ENCODE measurements at places on chromosomes 3 and 15. TPM values are rescaled to one million over a fixed set of nuclear protein-coding genes. Genes with fewer than 3 reads are reported as not detected.

Gene CNTN3
- total RNA-seq = not detected

GRCh38 chr15:52171807-52172206 is 19.4 kb downstream of the GNB5 start:
- DNase-seq = no peak

DNA sequence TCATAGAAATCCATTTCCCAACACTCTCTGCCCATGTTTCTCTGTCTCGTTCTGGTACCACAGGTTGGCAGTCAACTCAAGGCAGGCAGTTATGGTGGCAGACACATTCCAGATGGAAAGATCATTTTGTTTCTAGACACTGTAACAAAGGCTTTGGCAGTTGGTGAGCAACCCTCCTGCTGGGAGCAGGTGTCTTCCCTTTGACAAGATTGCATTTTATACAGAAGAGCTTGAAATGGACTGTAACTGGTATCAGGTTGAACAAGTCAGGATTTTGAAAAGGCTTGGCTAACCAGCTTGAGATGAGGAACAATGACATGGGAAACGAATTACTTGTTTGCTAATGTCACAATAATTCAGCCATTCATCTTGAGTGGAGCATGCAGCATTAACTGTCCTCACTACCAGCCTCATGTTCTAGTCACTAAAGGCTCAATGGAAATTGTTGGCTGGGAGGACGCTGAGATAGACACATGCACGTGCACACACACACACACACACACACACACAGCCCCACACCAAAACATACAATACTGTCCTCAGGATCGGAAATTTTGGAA is 170.0 kb downstream of the SEMA6D start:
- no peak for DNase-seq

- no peak for DNase-seq
Observed at GRCh38 chr3:126105691-126106187, 21.8 kb upstream of the SLC41A3 start.

DNA sequence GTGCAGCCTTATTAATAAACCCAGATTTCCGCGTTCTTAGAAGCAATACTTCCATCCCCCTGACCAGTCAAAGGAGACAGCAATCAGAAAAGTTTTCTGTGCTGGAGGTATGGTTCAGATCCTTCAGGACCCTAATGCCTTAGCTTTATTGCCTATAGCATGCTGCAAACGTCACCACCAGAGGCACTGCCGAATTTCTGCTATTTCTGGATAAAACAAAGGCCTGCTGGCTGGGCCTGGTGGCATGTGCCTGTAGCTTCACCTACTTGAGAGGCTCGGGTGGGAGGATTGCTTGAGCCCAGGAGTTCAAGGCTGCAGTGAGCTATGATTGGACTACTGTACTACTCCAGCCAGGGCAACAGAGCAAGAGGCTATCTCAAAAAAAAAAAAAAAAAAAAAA is 407.2 kb downstream of the FOXP1 start:
- no peak for DNase-seq

DNA sequence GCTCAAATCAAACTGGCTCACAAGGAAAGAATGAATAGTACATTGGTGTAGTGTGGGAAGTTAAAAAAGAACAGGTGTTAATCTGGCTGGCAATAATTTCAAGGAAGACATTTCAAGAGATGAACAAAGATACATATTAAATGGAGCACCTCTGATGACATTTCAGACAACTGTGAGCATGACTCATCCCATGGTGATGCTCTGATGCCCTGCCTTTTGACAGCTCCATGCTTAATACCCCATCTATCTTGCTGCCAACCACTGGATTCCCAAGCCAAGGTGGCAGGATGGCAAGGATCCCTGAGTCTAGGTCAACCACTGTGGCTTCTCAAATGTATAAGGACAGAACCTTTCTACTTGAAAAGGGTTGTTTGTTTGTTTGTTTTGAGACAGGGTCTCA is 29.3 kb downstream of the LRRC2 start:
- no peak for DNase-seq

Gene SAXO2
- 1.6 TPM for total RNA-seq

GRCh38 chr3:13292375-13292774 is 127.7 kb downstream of the NUP210 start:
- DNase-seq = no peak

DNA sequence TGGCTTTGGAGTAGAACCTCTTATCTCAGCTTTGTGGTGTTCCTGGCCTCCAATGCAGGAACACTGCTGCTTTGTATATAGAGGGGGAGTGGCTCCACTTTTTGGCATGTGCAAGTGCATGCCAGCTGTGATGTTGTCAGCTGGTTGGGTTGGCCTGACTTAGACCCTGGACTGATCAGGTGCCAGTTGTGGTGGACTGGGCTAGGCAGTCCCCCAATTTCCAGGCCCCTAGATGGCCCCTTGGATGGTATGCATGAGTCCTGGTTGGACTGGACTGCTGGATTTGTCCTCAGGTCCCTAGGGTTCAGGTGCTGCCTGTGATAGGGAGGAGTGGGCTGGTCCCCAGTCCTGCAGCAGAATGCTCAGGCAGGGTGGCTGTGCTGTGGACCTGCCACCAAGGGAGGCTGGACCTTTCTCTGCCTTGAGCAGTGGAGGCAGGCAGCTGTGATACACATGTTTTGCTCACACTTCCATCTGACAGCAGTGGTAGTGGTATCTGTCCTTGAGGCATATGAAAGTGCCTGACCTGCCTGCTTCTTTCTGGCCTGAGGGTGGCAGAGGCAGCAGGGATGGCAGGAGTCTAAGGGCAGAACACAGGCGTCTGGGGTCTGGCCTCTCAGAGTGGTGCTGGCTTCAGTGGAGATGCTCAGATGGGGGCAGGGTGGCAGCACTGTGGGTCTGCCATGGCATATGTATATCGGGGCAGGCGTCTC is 74.8 kb downstream of the STXBP5L start:
- no peak for DNase-seq

Measured in CD8-positive, alpha-beta memory T cell (primary cell).